NT2/D1 (cell line): ENCODE measurements at places on chromosomes 13 and 19.

DNA sequence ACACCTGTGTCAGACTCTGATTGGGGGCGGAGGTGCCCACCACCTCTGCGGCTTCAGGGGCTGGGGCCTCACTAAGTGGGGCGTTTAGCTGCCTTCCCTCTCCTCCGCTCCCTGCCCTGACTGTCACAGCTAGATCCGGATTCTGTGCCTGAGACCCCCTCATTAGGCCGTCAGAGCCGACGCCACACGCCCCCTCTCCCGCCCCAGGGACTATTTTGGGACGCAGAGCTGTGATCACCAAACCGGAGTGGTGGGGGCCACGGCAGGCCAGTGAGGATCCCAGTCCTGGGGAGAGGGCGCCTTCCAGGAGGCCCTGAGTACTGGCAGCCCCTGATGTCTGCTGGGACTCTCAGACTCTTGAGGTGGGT, 762 bp downstream of the KANK3 start:
- no peak for DNase-seq

- DNase-seq, result no peak
Measured at GRCh38 chr13:104491916-104492315, 1425.7 kb upstream of the SLC10A2 start.

DNA sequence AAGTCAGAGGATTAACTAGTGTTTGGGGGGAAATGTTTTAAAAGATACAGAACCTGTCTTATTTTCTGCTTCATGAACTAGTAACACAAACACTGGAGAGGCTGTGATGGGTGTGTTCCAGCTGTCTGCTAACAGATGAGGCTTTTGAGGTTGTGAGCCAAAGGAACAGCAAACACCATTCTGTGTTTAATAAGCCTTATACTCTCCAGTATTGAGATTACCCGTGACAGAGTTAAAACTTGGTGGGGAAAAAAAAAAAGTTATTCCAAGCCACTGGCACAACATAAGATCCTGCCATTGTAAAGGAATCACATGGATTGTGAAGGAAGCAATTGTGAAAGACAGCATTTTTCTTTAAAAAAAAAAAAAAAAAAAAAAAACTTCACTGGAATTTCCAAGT, 48.4 kb downstream of the KCTD12 start:
- DNase-seq, result no peak

- no peak for DNase-seq
Measured at GRCh38 chr19:4974880-4975469, 6.1 kb downstream of the KDM4B start.

DNA sequence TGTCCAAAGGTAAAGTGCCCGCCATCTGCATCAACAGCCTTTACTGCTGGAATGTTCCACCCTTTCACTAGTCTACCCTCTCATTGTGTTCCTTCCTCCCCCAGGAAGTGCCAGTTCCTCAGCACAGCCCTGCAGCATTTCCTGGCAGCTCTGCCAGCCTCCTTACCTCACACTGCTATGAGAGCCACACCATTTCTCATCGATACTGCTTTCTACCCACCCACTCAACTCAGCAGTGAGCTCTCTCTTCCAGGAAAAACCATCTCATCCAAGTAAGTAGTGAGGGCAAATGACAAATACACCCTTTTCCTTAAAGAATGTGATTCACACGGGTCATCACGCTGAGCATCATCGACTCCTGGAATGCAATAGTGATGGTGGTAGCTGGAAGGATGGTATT, 19.8 kb downstream of the UQCRFS1 start:
- no peak for DNase-seq

DNA sequence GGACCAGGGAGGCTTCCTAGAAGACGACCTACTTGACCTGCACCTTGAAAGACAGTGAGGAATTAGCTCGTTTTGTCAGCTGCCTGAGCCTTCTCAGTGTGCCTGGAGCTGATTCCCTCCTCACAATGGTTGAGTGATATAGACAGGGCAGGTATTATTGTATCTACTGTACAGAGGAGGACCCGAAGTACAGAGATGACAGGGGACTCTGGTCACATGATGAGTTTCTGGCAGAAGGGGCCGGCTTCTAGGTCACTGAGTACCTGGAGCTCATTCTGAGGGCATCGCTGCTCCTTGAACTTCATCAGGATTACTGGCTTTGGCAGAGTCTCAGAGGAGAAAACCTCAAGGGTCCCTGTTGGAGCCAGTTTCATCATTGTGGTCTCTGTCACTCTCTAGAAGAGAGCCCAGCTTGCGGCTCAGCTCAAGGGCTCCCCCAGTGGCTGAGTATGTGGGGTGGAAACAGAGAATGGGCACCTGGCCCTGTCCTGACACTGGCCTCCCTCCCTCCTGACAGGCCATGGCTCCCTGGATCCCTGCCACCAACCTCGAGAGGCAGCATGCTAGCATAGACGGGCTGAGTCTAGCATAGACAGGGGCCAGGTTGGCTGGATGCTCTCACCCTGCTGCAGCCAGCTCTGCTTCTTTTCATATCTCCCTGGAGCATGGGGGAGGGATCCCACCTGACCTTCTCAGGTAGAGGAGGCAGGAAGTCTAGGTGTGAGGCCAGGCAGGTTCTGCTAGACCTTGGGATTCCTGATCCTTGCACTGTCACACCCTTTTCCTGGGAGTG, 38.7 kb downstream of the NFIX start:
- DNase-seq, result no peak

DNA sequence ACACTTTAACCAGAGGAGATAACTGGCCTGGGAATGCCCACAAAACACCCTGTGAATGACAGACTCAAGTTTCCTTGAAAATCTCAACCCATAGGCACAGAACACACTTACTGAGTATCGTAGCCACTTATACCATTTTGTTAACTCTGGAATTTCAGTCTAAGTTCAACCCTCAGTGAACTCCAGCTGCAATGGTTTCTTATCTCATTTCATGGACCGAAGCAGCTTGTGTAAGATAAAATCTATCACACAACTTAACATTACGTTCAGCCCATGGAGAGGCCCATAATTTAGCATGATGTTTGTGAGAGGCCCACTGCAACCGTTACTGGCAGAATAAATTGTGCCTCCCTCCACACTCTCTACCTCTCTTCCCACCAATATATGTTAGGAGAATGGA, 323.0 kb downstream of the DNAJC15 start:
- DNase-seq, result no peak

DNA sequence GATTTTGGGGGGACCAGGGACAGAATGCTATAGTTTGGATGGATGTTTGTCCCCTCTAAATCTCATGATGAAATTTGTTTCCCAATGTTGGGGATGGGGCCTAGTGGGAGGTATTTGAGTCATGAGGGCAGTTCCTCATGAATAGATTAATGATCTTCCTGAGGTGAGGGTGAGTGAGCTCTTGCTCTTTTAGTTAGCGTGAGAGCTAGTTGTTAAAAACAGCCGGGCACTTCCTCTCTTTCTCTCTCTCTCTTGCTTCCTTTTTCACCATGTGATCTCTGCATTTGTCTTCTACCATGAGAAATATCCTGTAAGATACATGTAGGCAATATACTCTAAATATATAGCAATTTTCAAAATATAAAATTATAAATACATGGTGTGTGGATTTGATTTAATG, 290.8 kb upstream of the PCDH9 start:
- DNase-seq, result no peak

DNA sequence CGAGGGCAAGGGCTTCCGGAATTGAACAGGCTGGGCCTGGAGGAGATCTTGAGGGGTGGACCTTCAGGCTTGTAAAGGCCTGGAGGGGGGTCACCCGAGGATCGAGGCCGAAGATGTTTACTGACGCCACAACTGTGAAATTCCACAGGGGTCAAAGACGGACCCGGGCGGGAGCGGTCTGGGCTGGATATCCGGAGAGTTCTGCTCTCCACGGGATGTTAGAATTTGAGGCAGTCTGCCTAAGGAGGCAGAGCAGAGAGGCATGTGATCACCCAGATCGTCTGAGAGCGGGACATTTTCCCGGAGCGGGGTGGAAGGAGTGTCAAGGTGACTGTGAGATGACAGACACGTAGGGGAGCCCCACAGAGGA, 13.2 kb downstream of the KLHL26 start:
- DNase-seq, result no peak

- DNase-seq, result peak; percentile 51
Measured at GRCh38 chr19:7869453-7869909, 4.7 kb downstream of the PRR36 start.

DNA sequence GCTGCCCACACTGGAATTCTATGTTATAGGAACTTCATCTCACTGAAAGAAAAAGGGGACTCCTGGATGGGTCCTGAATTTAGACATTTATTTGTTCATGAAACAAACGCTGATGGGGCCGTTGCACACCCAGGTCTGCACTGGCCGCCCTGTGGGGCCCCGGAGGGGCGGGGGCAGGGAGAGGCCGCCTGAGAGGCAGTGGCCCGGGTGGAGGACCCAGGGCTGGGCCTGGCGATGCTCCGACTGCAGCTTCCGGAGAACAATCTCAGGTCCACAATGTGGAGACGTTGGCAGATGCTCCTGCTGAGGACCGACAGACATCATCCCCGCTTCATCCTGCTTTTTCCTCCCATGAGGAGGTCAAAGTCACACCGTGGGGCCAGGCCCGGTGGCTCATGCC, 16.3 kb upstream of the PTBP1 start:
- no peak for DNase-seq

GRCh38 chr13:70107498-70108281, at the start of gene ATXN8OS:
Gene ATXN8OS, plus strand, starts transcription at chr13:70107826.
- no peak for DNase-seq

- DNase-seq, result no peak
Measured at GRCh38 chr19:40163541-40164129, 27.6 kb upstream of the MAP3K10 start.

DNA sequence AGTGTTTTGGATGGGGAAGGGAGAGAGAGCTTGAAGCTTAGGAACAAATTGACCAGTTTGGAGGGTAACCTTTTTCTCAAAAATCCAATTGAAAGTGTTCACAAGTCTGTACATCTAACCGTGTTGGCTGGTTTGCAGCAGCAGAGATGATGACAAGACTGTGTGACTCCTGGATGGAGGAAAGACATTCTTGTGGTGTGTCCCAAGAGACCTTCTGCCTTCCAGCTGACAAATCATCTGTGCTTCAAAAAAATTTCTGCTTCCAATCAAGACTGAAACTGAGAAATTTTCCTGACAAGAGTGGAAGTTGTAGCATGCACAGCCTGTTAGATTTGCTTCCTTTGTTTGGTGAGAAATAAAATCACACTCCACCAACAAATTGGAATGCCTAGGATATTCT, 56.2 kb downstream of the LACC1 start:
- DNase-seq, result no peak

DNA sequence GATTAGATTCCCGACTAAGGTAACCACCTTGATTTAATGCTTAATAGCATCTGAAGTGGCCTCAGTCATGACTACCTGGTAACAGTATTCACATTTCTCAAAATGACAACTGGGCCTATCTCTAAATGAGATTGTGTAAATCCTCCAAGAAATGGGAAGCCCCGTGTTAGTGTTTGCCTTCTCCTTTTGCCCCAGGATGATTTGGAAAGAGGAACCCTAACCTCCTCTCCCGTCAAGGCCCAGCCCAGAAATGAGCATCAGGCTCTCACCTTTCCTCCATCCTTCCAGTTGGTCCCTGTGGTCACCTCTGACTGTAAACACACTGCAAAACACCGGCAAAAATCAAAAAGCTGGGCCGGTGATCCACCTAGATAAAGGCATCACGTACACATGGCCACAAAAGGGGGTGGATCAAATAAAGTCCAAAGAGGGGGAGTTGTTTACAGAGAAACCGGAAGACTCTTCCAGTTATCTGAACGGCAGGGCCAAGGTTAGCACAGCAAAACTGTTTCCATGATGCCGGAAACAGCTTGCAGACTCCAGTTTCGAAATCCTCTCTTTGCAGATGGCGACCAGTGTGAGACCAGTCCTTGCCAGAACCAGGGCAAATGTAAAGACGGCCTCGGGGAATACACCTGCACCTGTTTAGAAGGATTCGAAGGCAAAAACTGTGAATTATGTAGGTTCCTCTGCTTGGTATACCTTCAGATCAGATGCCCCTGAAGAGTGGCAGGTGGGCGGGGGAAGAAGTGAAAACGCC, 16.4 kb downstream of the F10 start:
- no peak for DNase-seq

GRCh38 chr13:78032132-78032531, 113.5 kb upstream of the EDNRB start:
- no peak for DNase-seq

DNA sequence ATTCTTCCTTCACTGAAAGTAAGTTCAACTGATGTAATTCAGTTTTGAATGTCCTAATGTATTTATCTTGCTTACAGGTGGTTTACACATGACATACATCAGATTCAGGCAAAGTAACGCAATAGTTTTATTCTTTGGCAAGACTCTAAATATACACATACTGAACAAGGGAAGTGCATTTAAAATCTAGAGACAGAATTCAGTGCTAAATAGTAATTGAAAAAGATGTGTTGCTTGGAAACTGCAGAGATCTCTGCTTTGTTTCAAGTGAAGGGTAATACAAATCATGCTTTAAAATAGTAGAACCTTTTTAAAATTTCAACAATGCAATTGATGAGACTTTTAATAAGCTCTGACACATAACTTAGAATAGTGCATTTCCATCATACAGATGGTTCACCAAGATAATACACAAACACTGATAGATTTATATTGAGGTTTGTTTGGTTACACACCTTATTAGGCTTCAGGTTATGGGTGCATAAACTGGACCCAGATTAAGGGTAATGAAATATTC, 581.0 kb upstream of the MIR17HG start:
- DNase-seq, result no peak

- no peak for DNase-seq
Measured at GRCh38 chr19:1424192-1424955, 13.8 kb upstream of the RPS15 start.

DNA sequence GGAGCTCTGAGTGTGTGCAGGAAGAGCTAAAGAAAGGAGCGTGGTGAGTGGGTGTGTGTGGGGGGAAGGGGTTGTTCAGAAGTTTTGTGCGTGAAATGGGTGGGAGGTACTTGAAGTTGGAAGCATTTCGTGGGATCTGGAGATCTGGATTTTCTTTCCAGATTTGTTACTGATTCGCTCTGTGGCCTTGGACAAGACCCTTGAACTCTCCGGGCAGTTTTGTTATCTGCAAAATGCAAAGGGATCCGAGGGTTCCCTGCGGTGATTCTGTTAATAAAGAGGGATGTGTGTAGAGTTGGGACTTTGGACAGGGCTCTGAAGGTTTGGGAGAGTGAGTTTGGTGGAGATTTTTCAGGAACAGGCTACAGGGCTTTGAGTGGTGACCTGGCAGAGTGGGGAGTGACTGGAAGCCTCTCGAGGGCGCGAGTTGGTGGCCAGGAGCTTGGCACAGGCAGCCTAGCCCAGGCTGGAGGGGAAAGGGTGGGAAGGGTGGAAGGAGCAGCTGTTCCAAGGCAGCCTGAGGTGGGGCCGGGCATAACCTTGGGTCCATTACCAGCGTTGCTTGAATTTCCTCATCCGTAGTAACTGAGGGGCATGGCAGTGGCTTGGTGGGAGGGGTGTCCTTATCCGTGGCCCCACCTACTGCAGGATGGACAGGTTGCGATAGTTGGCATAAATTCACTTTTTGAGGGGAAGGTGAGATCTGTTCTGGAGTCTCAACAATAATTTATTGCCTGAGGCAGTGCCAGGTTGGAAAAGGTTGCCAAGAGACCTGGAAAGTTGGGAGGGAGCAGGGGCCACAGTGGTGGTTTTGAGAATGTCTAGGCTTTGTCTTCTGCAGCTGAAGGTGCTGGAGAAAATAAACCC, 2.1 kb downstream of the ACTN4 start:
- no peak for DNase-seq

- no peak for DNase-seq
Measured at GRCh38 chr19:55012306-55012705, 25.8 kb downstream of the GP6 start.
